ENCODE measurements at places on chromosomes 3 and 15. TPM values are rescaled to one million over a fixed set of nuclear protein-coding genes. Genes with fewer than 3 reads are reported as not detected.

CATSPER2 gene
- total RNA-seq: 0.51 TPM

PLOD2 gene
- 27.7 TPM for total RNA-seq

C3orf20 gene
- total RNA-seq: not detected

CHRD gene
- 33.5 TPM for total RNA-seq

ERC2 gene
- 3.4 TPM for total RNA-seq

PRTG gene
- total RNA-seq: 19.7 TPM

GOLGA8R gene
- total RNA-seq: 8.5 TPM

PLA2G4E gene
- total RNA-seq: 1.9 TPM

HRG gene
- total RNA-seq: not detected

SI gene
- total RNA-seq: not detected

FOXB1 gene
- total RNA-seq: not detected

STRIT1 gene
- 3.9 TPM for total RNA-seq

ARPC4 gene
- 77.6 TPM for total RNA-seq

C15orf39 gene
- total RNA-seq: 9.0 TPM

SAXO2 gene
- total RNA-seq: 1.8 TPM

GPR171 gene
- not detected for total RNA-seq

GOLGA6D gene
- not detected for total RNA-seq

STXBP5L gene
- total RNA-seq: not detected

CHST14 gene
- 17.2 TPM for total RNA-seq

CAMK2N2 gene
- total RNA-seq: not detected

TRH gene
- 0.62 TPM for total RNA-seq

CHDH gene
- total RNA-seq: 2.6 TPM

COX17 gene
- total RNA-seq: 17.2 TPM

Measured in tongue (tissue), 3 donors.